Panc1 (cell line): ENCODE measurements at places on chromosomes 3 and 15. TPM values are rescaled to one million over a fixed set of nuclear protein-coding genes. Genes with fewer than 3 reads are reported as not detected.

PRSS50 gene
- total RNA-seq: 0.13 TPM

CHDH gene
- total RNA-seq: 24.1 TPM

GPR171 gene
- total RNA-seq: not detected

SLMAP gene
- total RNA-seq: 49.2 TPM

DPPA2 gene
- not detected for total RNA-seq
